Myocyte (in vitro differentiated cells): ENCODE measurements at places on chromosomes 2 and 18. TPM values are rescaled to one million over a fixed set of nuclear protein-coding genes. Genes with fewer than 3 reads are reported as not detected.
A peak's percentile ranks its signal among the peaks of the same experiment; 100 is the strongest.

DNA sequence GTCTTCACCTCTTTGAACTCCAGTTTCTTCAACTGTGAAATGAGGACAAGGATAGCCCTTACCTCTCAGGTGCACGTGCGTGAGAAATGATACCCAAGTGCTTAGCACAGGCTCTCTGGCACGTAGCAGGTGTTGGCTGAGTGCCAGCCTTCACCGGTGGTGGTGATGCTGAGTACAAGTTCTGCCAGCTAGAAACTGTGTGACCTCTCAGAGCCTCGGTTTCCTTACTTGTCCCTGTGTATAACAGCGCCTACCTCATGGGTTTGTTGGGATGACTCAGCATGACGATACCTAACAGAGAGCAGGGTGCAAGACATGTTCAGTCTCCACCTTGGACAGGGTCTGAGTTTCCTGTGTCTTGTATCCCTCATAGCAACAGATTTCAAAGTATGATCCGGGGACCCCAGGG, 205.1 kb downstream of the TNS1 start:
- DNase-seq = no peak

Gene MROH2A
- not detected in 2 replicates for total RNA-seq

Gene GIGYF2
- total RNA-seq = 63.3 and 67.8 TPM in 2 replicates

- no peak for DNase-seq
Measured at GRCh38 chr2:55301277-55301676, 32.2 kb upstream of the MTIF2 start.

Gene RNU2-63P
- total RNA-seq = not detected in 2 replicates

DNA sequence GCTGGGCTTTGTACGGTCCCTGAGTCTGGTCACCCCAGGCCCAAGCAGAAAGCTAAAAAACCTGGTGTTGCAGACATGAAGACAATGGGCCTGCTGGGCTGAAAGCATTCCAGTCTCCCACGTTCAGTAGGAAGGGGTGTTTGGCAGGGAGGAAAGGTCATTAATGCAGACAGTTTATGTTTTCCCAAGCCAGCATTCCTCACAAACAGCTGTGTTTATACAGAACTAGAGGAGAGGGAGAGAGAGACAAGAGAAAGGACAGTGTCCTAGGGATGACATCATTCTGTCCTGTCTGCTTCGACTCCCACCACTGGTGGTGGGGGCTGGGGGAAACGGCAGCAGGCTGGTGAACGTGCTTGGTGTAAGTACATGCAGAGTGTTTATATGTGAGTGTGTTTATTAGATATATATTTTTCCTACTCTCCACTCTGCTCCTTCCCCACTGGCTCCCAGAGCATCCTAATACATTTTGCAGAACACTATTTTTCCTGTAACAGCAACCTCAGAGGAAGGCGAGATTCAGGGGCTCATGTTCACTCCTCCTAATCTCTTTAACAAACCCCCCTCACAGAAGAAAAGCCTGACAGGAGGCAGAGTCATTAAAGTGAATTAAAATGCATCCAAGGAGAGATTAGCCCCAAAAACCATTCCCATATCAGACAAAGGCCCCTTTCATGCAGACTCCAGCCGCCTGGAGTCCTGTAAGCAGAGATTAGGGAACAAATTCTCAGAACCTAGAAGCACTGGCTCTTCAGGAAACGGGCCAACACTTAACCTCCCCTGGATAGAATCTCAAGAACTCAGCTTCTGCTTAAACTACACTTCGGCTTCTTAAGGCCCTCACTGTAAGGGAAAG, 380.4 kb downstream of the TNS1 start:
- DNase-seq = peak; percentile 77

GRCh38 chr2:6641956-6642355, 223.8 kb downstream of the CMPK2 start:
- DNase-seq = no peak

GRCh38 chr2:192124571-192124970, 70.2 kb downstream of the TMEFF2 start:
- no peak for DNase-seq

DNA sequence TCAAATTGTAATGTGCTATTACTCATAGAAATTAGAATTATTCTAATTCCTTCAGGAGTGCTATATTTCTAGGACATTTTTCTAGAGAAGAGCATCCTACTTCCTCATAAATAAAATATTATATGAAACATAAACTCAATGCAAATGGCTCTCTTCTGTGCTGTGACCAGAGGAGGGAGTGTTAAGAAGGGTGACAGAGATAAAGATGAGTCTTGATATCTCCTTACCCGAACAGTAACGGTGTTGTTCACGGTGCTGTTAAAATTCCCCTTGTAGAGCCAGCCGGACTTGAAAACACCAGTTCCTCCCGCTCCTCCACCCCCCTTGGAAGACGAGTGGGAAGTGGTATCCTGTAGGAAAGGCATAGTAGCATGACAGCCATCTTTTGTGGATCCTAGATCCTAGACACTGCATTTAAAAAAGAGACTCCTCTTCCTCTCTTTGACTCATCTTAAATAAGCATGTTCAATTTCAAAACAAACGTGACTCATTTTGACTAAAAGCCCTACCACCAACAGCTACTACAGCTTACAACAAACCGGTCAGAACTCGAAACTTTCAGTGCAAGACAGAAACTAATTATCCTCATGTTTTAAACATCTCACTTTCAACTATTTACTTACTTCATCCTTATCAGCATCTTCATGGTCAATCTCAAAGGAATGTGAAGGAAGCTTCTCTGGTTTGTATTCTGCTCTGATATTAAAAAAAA, 156.3 kb downstream of the DOCK10 start:
- peak; percentile 32 for DNase-seq

- no peak for DNase-seq
Measured at GRCh38 chr2:199258291-199258690, 199.4 kb downstream of the SATB2 start.

GRCh38 chr18:22467760-22468553, 50.2 kb upstream of the CTAGE1 start:
- peak; percentile 8 for DNase-seq

Gene SATB2
- total RNA-seq = 8.1 and 9.9 TPM in 2 replicates

Gene EXOC6B
- 15.4 and 17.7 TPM in 2 replicates for total RNA-seq

Gene CLASP1
- total RNA-seq = 42.4 and 43.9 TPM in 2 replicates

GRCh38 chr2:85401464-85401805, 8.7 kb downstream of the CAPG start:
- no peak for DNase-seq

GRCh38 chr2:74039611-74040010, 54.9 kb downstream of the TET3 start:
- peak; percentile 72 for DNase-seq

Gene TACR1
- not detected in 2 replicates for total RNA-seq

DNA sequence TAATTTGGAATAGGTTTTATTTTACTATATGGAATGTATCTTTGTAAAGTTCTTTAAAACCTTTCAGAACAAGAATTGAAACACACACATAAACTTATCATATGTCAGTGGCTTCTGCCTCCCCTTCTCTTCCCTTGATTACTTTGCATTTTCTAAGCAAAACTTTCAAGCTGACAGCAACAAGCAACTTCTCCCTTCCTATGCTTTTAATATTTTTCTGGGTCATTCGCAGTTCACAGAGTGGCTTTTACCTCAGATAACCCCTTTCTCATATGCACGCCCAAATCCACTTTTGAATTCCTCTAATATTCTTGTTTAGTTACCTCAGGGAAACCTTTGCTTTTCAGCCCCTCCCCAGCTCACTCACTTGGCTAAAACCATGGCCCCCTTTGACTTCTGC, 36.7 kb upstream of the CDC42EP3 start:
- no peak for DNase-seq

Gene CXCR1
- total RNA-seq = not detected in 2 replicates

Gene RAB6C
- not detected in 2 replicates for total RNA-seq

GRCh38 chr2:172135446-172135845, 32.7 kb upstream of the DLX2 start:
- peak; percentile 28 for DNase-seq

GRCh38 chr2:181781078-181781786, 100.9 kb upstream of the NEUROD1 start:
- DNase-seq = no peak

Gene TFCP2L1
- under 0.01 TPM in 1 of 2 replicates, not detected in the other for total RNA-seq

Gene NAT8
- total RNA-seq = not detected in 2 replicates

DNA sequence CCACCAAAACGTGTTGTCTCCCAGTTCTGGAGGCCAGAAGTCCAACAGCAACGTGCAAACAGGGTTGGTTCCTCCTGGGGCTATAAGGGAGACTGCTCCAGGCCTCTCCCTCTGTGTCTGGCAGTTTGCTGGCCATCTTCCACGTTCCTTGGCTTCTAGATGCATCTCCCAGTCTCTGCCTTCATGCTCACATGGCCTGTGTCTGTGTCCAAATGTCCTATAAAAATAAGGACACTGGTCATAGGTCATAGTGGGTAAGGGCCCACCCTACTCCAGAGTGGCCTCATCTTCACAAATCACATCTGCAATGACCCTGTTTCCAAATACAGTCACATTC, 69.4 kb upstream of the TAF1B start:
- DNase-seq = no peak

- peak; percentile 70 for DNase-seq
Measured at GRCh38 chr2:237180987-237181386, 95.3 kb downstream of the COPS8 start.

DNA sequence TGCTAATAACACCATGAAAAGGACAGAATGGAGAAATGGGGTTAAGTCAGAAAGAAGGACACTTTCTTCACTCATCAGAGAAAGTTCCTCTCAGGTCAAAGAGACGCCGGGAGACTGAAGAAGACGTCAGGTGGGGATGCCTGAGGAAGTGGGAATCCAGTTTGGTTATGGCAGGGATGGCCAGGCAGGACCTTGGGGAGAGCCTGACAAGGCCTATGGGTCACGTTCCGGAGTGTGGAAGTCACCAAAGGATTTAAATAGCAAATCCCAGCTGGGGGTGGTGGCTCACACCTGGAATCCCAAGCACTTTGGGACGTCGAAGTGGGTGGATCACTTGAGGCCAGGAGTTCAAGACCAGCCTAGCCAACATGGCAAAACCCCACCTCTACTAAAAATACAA, 432.7 kb upstream of the SMIM21 start:
- no peak for DNase-seq

GRCh38 chr18:808086-808485, 4.0 kb downstream of the YES1 start:
- DNase-seq = peak; percentile 88

- peak; percentile 65 for DNase-seq
Measured at GRCh38 chr2:160918906-160919503, 241.2 kb upstream of the TANK start.

GRCh38 chr18:73409242-73409641, 541.5 kb upstream of the NETO1 start:
- DNase-seq = no peak

Gene DPYSL5
- 1.5 and 3.8 TPM in 2 replicates for total RNA-seq
